Activated CD8-positive, alpha-beta memory T cell treated with anti-CD3 and anti-CD28 coated beads for 1 hour (primary cell): ENCODE measurements at places on chromosomes 12 and 14.
A peak's percentile ranks its signal among the peaks of the same experiment; 100 is the strongest.

- no peak for DNase-seq
Observed at GRCh38 chr12:40989785-40990184, 198.3 kb upstream of the PDZRN4 start.

- no peak for DNase-seq
Observed at GRCh38 chr14:21070610-21071224, 613 bp downstream of the ARHGEF40 start.

DNA sequence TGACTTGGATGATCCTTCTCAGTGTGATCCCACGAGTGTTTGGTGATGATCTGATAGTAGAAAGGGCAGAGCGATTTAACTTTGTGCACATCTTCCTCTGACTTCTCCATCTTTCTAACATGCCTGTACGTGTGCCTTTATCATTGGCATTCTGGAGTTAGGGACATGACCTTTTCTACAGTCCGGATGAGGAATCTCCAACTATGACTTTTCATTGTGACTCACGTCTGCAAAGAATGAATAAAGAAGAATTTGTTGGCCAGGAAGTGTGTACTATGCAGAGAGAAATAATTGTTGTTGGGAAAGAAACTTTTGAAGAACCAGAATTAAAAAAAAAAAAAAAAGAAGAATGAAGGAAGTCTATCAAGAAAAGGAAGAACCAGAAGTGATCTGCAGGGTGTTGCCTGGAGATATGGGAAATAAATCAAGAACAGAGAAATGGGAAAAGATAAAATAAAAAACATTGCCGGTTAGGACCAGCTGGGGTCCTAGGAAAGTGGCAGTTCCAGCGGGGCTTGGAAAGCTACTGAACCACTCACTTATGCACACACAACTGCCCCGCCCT, 25.3 kb downstream of the PPFIBP1 start:
- no peak for DNase-seq

GRCh38 chr12:63752283-63752682, 27.4 kb upstream of the RXYLT1 start:
- no peak for DNase-seq

DNA sequence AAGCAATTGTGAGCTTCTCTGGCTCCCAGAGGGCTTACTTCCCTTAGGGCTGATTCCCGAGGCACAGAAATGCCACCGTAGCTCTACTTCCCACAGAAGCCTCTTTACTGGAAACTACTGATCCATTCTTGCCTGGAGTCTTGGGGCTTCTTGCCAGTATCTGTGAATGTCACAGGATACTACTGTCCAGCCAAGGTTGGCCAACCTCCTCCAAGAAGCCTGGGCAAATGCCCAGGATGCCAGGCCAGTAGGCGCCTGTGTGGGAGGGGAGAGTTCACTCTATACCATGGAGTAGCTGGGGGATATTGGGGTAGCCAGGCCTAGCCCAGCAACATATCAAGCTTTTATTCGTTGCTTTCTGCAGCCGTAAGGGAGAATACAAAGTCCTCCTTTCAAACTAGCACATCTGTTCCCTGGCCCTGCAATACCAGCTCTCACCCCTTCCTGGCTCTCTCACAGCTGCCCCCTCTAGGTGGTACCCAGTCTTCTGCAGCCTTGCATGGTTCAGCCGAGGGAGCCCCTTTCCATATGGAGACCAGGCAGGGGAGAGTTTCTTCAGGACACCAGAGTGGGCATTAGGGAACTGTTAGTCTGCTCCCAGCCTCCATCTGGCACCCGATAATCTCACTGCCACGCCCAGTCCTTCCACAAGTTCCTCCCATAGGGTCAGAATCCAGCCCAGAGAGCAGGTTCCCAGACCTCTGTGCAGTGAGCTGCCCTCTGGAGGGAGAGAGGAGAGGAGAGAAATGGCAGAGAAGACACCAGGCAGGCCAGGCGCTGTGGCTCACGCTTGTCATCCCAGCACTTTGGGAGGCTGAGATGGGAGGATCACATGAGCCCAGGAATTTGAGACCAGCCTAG, 24.3 kb upstream of the PLEK2 start:
- DNase-seq = no peak

DNA sequence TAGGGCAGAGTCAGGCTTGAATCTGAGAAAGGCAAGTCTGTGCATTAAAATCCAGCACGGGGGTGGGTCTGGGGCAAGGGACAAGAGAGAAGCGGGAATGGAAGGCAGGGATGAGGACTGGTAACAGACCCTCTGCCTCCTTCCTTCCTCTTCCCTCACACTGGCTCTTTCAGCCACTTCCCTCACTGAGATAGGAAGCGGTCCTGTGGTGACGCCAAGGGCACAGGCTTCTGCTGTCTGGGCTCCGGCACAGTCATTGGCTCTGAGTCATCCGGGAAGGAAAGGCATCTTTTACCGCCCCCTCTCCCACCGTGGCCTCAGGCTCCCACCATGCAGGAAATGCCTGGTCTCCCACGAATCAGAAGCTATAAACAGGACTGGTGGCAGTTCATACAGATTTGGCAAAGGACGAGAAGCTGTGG, 70.2 kb downstream of the ETV6 start:
- DNase-seq = no peak

GRCh38 chr12:112808156-112808555, 16.6 kb downstream of the RPH3A start:
- no peak for DNase-seq

- DNase-seq = no peak
Observed at GRCh38 chr14:49427117-49427516, 159.1 kb downstream of the RPS29 start.

DNA sequence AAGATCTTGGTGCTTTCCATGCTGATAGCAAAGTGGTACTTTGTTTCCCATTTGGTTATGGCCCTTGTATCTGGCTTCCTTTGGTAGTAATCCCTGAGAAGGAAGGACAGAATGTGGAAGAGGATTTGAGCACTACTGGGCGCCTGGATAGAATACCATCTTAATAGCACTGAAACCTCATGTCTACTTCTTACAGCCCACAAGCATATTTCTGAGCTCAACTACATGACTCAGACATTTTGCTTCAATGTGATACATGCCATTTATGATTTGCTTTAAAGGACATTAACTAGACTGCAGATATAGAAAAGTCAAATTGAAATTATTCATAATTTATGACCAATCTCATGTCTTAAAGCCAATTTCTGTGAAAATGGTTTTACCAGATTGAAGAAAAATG, 80.4 kb downstream of the LIN7A start:
- DNase-seq = no peak

DNA sequence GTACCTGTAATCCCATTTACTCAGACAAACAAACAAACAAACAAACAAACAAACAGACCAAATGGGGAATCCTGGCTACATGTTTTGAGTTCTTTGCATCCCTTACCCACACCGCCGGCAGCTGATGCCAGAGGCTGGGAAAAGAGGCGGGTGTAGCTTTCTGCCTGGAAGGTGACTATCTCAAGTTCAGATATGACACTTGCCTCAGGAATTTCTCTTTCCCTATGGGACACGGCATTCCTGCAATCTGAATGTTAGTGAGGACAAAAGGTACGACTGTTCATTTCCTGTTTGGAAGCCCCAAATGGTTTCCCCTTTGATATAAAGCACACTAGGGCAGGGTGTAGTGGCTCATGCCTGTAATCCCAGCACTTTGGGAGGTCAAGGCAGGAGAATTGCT, 2.9 kb downstream of the MYL2 start:
- no peak for DNase-seq

DNA sequence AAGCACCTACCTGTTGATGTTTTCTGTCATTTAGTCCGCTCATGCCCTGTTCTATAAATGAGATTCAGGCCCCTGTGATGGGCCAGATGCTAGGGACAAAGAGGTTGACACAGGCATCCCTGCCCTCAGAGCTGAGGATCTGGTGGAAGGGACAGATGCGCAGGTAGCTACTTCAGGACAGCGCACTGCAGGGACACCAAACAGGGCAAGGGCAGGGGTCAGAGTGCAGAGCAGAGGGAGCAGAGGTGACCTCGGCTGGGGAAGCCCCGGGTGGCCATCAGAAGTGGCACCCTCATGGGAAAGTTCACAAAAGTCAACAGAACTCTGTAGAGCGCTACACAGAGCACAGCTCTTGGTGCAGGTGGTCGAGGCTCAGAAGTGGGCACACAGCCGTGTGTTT, 5.6 kb upstream of the PNMA1 start:
- no peak for DNase-seq

DNA sequence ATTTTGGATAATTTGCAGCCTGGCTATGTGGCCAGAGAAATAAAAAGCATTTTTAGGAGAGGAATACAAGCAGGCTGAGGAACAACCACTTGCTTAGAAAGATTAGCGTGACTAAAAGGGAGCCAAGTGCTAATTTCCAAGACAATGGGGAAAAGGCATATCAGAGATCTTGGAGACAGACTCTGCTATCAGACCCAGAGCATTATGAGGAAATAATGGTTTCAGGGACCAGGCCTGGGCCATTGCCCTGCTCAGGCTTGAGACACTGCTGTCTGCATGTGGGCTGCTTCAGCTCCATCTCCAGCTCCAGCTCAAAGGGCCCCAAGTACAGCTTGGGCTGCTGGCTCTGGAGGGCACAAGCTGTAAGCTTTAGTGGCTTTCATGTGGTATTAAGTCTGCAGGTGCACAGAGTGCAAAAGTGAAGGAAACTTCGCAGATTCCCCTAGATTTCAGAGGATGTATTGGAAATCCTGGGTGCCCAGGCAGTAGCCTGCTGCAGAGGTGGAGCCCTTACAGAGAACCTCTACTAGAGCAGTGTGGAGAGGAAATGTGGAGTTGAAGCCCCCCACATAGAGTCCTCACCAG, 449.2 kb downstream of the ZFP36L1 start:
- no peak for DNase-seq

GRCh38 chr14:75875958-75876357, 105.8 kb downstream of the TGFB3 start:
- no peak for DNase-seq

DNA sequence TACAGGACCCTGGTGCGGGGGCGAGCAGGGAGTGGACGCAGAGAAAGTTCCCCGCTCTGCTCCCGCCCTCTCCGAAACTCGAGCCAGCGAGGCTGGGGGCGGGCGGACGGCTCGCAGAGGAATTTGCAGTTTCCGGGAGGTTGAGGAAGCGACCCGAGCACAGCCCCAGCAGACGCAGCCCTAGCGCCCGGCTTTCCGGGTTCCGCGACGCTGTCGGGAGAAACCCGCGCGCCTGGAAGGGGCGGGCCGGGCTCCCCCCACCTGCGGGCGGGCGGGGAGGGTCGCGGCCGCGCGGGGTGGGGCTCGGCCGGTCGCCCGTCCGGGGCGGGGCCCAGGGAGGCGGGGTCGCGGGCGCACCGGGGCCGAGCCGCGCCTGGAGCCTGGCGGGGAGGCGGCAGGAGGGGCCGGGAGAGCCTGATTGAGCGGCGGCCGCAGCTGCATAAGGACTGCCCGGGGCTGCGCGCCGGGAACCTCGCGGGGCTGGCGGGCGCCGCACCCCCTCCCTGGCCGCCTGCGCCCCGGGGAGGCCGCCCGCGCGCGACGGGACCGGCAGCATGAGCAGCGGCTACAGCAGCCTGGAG, at the start of gene RASSF3:
Gene RASSF3, plus strand, starts transcription at position 417 of the 581 bp plus-strand sequence. Its CDS starts 138 bp downstream, at position 555.
- DNase-seq = peak; percentile 66

DNA sequence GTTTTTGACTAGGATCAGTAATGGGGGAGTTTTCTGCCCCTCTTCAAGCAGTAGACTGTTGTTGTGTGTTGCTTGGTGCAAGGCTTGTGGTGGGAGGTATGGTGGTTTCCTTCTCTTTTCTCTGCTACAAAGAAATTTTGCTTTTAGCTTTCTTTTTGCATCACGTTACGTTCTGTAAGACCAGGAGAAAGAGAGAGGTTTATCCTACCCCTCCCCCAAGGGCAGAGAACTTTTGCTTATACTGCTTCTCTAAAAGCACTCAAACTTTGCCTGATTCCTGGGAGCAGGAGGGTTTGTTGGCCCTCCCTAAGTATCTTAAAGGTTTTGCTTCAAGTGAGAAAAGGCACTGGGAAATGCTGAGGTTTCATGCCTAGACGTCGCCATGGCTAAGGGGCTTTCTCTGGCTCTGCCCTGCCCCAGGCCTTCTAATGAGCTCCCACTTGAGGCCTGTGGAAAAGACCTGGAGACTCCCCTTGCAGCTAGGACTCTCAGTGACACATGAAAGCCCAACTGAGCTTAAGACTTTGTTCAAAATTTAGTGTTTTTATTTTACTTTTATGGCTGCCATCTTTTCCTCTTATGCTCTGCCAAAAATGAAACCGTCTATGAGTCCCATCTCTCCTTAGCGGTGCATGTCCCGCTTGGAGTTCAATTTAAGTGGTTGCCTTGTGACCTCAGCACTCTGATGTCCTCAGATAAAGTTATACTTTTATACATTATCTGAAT, 49.2 kb downstream of the EIF2S3B start:
- peak; percentile 13 for DNase-seq

GRCh38 chr12:94498073-94498472, 38.4 kb upstream of the CEP83 start:
- DNase-seq = no peak

DNA sequence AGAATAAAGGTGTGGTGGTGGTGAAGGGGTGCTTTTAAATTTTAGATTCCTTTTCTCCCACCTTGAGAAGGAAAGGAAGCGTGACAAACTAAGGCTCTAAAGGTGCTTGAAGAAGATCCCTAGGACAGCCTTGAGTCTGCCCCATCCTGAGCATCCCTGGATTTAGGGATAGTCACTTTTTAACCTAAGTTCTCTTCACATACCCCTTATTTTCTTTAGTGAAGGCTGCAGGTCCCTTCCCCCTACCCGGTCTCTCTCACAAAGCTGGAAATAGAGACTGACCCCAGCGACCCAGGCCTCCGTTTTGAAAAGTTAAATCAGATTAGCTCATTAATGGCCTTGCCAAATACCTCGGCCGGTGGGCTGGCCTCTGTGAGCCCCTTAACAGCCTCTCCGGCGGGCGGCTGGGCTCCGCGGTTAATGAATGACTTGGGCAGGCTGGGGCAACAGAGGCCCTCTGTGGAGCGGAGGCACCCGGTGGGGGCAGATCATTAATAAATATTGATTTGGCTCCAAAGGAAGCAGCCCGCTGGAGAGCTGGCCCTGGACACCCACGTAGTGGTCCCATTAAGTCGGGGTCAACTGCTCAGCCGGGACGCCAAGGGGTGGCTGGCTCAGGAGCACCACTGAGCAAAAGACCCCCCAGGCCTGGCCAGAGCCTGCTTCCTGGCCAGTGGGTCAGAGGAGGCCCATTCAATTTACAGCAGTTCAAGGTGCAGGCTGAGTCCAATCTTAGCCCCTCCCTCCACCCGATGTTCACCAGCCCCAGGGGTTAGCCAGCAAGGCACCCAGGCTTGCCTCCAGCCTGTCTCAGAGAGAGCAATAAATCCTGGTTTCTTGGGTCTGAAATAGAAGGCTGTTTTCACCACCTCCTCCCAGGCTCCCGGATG, 31.8 kb downstream of the PAH start:
- DNase-seq = no peak

- DNase-seq = no peak
Observed at GRCh38 chr12:501722-502447, 42.1 kb downstream of the B4GALNT3 start.

GRCh38 chr14:84129941-84130340, 1400.0 kb upstream of the FLRT2 start:
- DNase-seq = no peak

DNA sequence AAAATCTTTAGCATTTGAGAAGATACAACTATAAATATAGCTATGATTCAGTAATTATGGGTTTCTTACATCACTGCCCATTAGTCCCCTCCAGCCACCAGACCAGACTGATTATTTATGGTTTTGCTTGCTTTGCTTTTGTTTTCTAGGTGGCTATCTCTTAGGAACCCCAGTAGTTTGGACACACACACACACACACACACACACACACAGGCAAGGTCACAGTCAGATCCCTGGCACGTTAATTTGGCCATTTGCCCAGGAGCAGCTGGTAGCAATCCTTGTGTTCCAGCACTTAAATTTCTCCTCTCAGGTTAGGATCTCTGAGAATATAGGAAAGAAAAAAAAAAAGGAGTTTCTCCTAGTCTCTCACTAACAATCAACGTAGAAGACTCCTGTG, 90.2 kb upstream of the RESF1 start:
- no peak for DNase-seq

- no peak for DNase-seq
Observed at GRCh38 chr14:30225176-30225575, 297.5 kb upstream of the PRKD1 start.
